ENCODE measurements at places on chromosomes 16 and 17. TPM values are rescaled to one million over a fixed set of nuclear protein-coding genes. Genes with fewer than 3 reads are reported as not detected.

DNA sequence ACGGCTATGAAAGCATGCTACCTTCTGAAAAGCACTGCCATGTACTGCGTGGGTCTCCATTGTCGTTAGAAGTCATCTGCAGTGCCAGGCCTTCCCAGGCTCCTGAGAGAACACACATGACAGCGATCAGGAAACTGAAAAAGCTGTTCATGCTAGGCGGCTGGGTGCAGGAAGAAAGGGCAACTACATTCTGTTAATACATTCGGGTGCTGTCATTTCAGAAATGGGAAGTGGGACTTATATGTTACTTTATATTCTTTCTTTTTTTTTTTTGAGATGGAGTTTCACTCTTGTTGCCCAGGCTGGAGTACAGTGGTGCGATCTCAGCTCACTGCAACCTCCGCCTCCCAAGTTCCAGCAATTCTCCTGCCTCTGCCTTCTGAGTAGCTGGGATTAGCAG is 19.9 kb downstream of the CFAP20 start:
- no peak overlapping the region for H3K27ac ChIP-seq
- H3K4me1 ChIP-seq: peaks cover 6% of the 10 kb centered on the region
- no peak for DNase-seq
- no peak overlapping the region for H3K4me3 ChIP-seq
- peaks cover 2% of the 10 kb centered on the region for H3K36me3 ChIP-seq

GRCh38 chr16:8565498-8565897 is 24.8 kb downstream of the TMEM114 start:
- no peaks in the 10 kb centered on the region for H3K27me3 ChIP-seq
- no peak overlapping the region for H3K27ac ChIP-seq
- H3K36me3 ChIP-seq: no peaks in the 10 kb centered on the region
- H3K4me1 ChIP-seq: no peaks in the 10 kb centered on the region

GRCh38 chr17:57296231-57296630 is 39.9 kb downstream of the MSI2 start:
- H3K4me3 ChIP-seq: no peak overlapping the region
- no peak overlapping the region for H3K27ac ChIP-seq
- no peak for DNase-seq
- H3K4me1 ChIP-seq: no peaks in the 10 kb centered on the region
- H3K27me3 ChIP-seq: no peaks in the 10 kb centered on the region

The RNF222 gene
- not detected for total RNA-seq
